ENCODE measurements at places on chromosomes 2 and 18.

GRCh38 chr2:191942090-191942738, 95.3 kb upstream of the CAVIN2 start:
- DNase-seq = no peak

DNA sequence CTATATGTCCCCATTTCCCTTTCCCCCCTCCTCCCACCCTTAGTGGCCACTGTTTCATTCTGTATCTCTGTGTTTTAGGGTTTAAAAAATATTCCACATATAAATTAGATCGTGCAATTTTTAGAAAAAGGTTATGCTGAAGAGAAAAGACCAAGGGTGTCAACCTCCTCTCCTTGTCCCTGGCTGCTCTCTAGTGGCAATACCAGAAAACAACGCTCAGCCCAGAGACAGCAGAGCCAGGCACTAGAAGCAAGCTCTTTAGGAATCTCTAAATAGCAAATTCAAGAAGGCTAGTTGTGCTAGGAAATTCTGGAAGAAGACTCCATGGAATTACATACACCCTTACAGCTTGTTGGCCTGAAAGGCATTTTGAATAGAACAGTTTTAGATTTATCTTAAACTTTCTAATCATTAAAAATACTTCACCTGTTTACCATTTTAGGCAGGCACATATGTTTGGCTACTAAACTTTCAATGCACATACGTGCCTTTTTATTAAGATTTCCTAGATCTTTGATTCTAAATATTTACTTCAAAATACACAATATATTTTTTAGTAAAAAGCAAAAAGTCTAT, 35.1 kb upstream of the RASGRP3 start:
- DNase-seq = no peak

- DNase-seq = no peak
Measured at GRCh38 chr2:219252900-219253752, at the start of gene TUBA4B. TUBA4B (plus strand) TSS chr2:219253243; CDS start chr2:219253408, 165 bp downstream.

DNA sequence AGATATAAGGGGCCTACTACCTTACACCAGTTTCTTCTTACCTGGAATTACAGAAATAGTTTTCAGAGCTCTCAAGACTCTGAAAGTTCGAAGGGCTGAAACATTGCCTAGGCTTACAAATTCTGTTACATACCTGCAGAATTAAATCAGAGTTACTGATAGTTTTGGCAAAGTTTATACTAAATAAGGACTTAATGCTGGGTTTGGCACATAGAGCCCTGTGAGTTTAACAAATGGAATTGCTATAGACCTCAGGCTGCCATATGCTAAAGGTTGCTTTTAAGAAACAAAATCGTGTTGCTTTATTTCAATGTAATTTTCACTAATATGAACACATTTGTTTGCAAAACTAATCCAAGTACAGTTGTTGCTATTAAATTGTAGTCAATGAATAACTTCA, 40.1 kb downstream of the SCN3A start:
- DNase-seq = no peak

- no peak for DNase-seq
Measured at GRCh38 chr2:182915369-182916326, 49.2 kb upstream of the FRZB start.

- no peak for DNase-seq
Measured at GRCh38 chr2:28568533-28568932, 72.7 kb downstream of the PLB1 start.

DNA sequence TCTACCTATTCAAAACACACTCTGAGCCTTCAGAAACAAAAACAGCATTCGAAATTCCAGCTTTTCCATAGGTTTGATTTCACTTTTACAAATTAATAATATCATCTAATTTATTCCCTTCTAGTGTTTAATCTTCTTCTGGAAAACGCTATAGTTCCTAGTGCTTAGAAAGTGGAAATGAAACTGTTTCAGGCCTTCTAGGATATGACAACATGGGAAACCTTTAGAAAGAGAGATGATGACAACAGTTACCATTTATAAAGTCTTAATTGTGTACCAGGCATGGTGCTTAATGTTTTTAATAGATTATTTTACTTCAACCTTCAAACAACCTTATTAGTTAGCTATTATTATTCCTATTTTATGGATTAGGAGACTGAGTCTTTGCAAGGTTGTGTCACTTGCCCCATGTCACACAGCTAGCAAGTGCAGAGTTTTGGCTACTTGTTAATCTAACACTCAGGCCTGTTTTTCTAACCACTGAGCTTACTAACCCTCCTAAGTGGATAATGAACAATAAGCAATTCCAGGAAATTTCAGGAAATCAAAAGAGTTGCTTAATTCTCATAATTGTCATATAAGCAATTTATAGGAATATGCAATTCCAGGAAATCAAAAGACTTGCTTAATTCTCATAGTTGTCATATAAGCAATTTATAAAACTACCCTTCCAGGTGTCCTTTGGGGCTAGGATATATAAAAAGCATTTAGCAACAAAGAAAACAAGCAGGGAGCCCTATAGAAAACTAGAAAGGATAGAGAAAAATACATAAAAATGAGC, 206.0 kb downstream of the ZNF521 start:
- DNase-seq = no peak

- DNase-seq = no peak
Measured at GRCh38 chr18:830315-830901, 18.4 kb upstream of the YES1 start.

DNA sequence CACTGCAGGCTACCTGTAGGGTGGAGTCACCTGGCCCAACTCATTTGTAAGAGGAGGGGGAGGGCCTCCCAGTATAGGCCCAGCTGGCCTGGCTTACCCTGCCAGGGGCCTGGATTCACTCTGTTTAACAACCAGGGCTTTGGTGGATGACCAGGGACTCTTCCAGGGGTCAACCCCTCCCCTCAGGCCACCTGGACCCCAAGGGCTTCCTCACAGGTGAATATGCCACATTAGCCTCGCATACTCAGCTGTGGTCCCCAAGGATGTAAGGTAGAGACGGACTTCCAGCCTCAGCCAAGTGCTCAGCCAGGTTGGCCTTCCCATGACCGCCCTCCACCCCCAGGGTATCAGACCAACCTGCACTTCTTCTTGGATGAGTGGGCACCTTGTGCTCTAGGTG, 8.8 kb upstream of the SH3RF3 start:
- DNase-seq = no peak

- DNase-seq = no peak
Measured at GRCh38 chr2:63525905-63526304, 62.4 kb downstream of the WDPCP start.

- no peak for DNase-seq
Measured at GRCh38 chr2:70633508-70633907, 79.9 kb upstream of the TGFA start.

GRCh38 chr18:21241301-21242048, 557 bp upstream of the GREB1L start:
- no peak for DNase-seq

GRCh38 chr2:16127276-16127940, 187.1 kb downstream of the MYCN start:
- DNase-seq = no peak

- DNase-seq = no peak
Measured at GRCh38 chr18:60066219-60066975, 166.6 kb downstream of the PMAIP1 start.

- DNase-seq = no peak
Measured at GRCh38 chr2:207257251-207258250, 91.8 kb upstream of the KLF7 start.

GRCh38 chr2:108927936-108928659, 60.9 kb downstream of the EDAR start:
- DNase-seq = no peak

- DNase-seq = no peak
Measured at GRCh38 chr2:36287363-36288275, 68.0 kb upstream of the CRIM1 start.

DNA sequence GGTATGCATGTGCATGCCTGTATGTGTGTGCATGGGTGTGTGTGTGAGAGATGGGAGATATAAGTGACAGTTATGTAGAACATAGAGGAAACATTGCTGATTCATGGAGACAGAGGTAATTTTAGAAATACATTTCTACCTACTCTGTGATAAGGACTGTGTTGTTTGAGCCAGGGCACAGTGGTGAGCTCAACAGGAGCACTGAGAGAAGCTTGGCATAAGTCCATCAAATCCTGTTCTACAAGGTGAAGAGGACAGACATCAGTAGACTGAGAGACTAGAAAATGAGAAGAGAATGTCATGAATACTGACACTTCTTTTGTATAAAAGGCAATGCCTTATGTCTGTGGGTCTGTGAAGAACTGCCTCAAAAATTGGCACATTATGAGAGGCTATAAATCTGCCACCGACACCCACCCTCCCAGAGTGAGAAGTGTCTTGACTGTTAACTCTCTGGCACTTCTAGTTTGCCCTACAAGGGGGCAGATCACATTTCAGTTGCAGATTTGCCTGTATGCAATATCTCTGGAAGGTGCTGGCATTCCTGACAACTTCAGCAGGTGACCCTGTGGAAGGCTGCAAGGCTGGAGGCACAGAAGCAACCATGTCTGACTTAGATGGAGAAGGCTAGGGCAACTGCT, 962.3 kb upstream of the NRXN1 start:
- DNase-seq = no peak

- DNase-seq = no peak
Measured at GRCh38 chr2:70922235-70923234, 13.2 kb upstream of the ATP6V1B1 start.

DNA sequence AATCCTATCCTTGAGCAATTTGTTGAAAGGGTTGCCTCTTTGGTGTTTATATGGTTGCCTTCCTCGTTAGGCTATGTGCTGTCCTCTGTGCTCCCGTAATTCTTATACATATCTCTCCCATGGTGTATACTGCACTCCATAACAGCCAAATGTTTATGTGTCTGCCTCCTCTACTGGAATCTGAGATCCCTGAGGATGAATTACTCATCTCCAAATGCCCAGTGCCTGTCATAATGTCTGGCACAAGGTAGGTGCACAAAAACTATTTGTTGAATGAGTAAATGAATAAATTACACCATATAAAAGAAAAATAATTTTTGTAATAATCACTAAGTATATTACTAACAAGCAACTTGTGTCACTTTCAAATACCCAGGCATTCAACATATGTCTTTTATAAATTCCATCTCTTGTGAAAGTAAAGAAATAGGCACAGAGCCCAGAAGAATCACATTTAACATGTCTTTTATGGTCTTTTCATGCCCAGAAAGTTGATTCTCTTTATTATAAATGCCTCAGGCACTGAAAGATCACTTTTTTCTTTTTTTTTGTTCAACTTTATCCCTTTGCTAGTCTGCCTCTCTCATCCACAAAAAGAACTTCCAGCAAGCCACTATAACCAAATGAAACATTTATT, 164.9 kb downstream of the CCDC148 start:
- no peak for DNase-seq

Measured in stimulated activated CD8-positive, alpha-beta memory T cell treated with anti-CD3 and anti-CD28 coated beads, Interleukin-4, amount 100 ng/mL, for 4 hours (primary cell).